ENCODE measurements at places on chromosomes 6 and 20.

- no peak for DNase-seq
Observed at GRCh38 chr20:14488212-14488611, 150.8 kb upstream of the FLRT3 start.

- DNase-seq = no peak
Observed at GRCh38 chr6:42378536-42378935, 73.2 kb downstream of the TRERF1 start.

DNA sequence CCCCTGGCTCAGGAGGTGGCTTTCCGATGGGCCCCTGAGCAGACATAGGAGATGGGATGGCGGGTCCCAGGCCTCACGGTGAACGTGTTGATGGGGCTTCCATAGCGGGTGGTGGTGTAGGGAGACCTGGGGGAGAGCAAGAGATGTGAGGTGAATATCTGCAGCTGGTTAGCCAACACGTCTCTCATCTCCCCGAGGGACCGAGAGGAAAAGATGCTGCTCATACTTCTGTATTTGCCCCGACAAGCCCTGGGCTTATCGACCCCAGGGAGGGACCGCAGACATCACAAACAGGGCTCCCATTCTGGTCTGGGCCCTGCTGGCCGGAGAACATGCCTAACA, 38.7 kb downstream of the C6orf132 start:
- DNase-seq = no peak

DNA sequence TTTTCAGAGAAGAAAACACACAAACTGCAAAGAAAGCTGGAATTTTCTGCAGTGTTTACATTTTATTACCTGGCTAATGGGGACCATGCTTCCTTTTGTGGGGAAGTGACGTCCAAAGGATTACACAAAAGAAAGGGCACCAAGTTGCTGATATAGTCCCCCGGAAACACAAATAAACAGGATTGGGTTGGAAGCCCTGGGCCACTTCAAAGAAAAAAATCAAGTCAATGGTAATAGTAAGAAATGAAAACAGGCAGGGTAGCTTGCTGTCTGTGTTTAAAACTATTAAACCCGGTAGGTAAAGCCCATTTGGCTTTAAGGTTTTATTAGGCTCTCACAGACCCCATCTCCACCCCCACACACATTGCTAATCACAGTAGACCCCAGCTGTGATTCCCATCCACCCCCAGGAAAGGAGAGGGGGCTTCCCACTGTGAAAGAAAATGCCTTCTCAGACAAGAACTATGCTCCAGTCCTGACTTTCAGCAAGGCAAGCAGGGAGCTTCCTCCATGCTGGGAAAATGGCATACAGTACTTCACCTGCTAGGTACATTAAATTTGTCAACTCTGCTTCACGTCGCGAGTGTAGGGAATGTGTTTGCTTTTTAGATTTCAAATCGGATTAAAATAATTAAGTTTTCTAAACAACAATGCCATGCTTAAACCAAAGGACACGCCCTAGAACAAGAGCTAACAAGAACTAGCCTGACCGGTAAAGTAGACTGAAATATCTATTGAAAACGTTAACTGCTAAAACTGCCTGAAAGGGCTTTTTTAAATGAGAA, 1.1 kb downstream of the PERP start:
- DNase-seq = peak; percentile 45

Measured in brain (organoid and tissue), 16 donors.